ENCODE measurements at places on chromosomes 3 and 15.

- peak; percentile 83 for DNase-seq
These were observed 418.3 kb downstream of the OTOL1 start for GRCh38 chr3:161914703-161915417.

- DNase-seq = no peak
These were observed 121.8 kb upstream of the NLGN1 start for GRCh38 chr3:173275740-173276139.

- no peak for DNase-seq
These were observed 8.6 kb upstream of the CBLB start for GRCh38 chr3:105877336-105877910.

GRCh38 chr3:146280864-146281263 is 30.0 kb upstream of the PLSCR4 start:
- no peak for DNase-seq

DNA sequence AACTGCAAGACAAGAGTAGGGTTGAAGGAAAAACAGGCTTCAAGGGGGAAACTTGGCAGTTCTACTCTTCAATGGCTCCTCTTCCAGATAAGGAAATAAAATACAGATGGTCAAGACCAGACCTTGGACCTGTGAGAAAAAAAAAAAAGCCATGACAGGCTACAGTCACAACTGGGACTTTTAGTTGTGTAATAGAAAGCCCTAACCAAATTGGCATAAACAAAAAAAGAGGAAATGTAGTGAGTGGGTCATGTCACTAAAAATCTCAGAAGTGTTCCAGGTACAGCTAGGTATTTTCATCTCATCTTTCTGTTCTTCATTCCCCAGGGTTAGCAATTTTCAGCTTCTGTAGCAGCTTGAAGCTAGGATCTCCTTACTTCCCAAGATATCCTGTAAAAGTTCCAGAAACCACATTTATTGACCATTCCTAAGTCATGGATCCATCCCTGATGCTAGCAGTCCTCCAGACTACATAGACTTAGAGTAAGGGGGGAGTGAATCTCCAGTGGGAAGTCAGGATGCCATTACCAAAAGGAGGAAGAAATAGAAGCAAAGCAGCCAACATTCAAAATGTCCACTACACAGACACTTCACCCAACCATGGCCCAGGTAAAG is 61.0 kb upstream of the CSTA start:
- no peak for DNase-seq

DNA sequence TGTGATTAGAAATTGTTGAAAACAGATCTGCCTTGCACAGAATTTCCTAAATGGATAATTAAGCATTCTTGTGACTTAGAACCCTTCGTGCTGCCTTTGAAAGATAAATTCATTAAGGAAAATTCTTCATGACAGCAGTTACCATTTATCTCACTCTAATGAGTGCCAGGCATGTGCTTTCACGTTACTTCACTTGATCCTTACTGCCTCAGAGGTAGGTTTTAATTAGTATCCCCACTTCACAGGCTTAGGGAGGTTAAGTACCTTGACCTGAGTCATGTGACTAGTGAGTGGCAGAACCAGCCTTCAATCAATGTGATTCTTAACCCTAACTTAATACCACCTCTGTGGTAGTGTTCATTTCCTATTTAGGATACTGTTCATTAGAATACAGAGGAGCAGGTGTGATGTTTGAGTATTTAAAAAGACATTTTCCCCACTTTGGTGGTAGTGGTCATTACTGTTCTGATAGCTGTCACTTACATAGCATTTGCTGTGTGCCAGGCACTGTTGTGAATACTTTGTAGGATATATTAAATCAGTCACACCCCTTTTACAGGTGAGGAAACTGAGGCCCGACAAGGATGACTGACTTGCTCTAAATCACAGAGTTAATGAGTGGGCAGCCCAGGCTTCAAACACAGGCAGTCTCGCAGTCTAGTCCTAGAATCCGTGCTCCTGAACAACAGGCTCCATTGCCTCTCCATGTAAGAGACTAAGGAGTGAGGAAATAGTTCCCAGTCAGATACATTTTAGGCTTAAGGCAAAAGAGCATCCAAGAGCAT is 57.9 kb downstream of the RLBP1 start:
- no peak for DNase-seq

GRCh38 chr15:43251871-43252250 is 14.9 kb downstream of the TGM5 start:
- no peak for DNase-seq

- no peak for DNase-seq
These were observed 1520.6 kb upstream of the CADM2 start for GRCh38 chr3:83438188-83438587.

DNA sequence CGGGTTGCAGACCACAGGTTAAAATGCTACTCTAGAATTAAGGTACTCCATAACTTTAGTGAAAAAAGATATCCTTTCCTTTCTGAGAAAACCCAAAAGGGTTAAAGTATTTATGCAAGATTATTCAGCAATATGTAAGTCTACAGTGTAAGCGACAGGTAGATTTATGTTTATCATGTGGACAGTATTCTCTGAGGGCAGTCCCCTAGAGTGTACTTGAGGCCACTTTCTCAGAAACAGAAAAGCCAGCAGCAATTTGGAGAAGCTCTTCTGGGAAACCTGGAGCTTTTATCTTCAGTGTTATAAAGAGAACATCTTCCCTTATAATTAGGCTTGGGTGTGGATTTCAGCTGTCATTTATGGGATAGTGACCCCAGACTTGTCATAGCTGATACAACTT is 8.9 kb downstream of the ST3GAL6 start:
- no peak for DNase-seq

- no peak for DNase-seq
These were observed 32.0 kb downstream of the PIK3CA start for GRCh38 chr3:179179979-179180759.
